ENCODE measurements at places on chromosomes 16 and 17.

GRCh38 chr17:1852327-1852726 is 22.5 kb downstream of the RPA1 start:
- no peak for DNase-seq

DNA sequence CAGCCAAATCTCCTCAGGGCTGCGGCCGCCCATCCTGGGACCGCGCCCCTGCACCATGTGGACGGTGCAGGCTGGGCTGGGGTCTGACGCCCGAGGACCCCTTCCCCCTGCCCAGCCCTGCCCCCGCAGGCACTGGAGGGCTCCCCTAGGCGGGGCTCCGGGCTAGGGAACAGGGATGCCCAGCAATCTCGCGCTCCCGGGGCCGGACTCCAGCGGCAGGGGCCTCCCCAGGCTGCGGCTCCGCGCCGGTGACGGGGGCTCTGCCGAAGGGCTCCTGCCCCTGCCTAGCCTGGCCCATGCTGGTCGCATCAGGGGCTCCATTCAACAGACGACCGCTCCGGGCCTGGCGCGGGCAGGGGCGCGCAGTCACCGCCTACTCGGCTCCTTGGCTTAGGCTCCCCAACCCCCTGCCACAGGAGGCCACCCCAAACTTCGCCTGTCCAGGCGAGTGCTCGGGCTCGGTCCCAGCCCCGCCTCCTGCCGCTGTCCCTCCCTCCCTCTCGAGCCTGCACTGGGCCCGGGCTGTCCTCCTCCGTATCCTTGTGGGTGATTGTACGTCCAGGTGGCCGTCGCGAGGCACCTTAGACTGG is 27.4 kb upstream of the ADORA2B start:
- DNase-seq, result no peak

DNA sequence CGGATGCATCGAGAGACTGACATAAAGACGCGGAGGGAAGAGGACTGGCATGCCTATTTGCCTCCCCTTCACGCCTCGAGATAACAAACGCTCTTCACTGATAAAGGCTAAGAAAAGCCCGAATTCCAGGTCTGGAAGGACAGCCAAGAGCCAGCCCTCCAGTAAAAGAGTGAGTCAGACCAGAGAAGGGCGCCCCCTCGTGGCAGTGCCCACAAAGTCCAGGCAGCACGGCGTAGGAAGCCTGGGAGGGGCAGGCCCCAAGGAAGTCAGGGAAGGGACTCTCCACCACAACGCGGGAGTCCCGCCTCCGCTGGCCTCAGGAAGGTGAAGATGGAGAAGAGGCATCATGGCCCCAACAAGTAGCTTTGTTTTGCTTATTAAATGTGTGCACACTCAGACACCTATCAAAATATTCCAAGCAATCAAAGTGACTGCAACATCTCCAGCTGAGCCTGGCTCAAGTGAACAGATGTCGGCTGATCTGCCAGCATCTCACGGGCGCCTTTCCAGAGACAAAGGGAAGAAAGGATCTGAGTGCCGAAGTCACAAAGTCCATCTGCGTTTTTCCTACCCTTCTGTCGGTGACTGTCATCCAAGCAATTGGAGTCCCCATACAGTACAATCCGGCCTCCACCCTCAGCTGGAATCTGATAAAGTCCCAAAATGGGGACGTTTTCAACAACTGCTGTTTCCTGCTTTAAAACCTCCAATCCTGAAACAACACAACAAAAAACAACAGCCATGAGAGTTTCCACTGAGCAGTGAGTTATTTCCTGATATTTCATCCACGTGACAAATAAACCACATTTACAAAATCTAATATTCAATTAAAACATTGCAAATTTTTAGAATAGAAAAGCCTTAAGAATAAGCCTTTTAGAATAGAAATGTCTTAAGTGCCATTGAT is 20.4 kb upstream of the SLC38A8 start:
- peak; percentile 76 for DNase-seq

DNA sequence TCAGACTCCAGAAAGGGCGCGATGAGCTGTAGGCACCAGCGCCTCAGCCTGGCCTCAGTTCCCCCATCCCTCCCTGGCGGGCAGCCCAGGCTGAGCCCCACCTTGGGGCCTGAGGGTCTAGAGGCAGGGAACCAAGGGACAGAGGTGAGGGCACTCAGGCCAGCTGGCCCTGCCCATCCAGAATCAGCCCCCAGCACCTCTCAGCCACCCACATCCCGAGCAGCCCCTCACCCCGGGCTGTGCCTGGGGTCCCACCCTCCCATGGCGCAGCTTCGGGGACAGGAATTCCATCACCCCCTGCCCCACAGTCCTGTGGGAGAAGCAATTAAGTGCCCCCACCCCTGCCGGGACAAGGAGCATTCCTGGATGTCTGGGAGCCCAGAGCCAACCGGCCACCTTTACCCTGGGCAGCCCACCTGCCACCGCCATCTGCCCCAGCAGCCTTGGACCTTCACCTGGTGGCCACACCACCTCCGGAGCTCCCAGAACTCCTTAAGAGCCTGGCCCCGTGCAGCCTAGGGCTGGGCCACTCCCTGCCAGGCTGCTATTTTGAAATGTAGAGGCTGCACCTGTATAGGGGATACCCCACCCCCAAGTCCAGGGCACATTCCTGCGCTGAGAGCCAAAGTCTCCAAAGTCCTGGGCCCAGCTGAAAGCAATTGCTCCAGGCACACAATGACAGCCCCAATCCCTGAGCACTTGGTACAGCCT is 33.7 kb upstream of the PVALEF start:
- DNase-seq, result no peak

- DNase-seq, result no peak
Measured at GRCh38 chr17:82397449-82398335, 20.5 kb upstream of the HEXD start.

- no peak for DNase-seq
Measured at GRCh38 chr16:74252329-74252728, 44.3 kb upstream of the PSMD7 start.

DNA sequence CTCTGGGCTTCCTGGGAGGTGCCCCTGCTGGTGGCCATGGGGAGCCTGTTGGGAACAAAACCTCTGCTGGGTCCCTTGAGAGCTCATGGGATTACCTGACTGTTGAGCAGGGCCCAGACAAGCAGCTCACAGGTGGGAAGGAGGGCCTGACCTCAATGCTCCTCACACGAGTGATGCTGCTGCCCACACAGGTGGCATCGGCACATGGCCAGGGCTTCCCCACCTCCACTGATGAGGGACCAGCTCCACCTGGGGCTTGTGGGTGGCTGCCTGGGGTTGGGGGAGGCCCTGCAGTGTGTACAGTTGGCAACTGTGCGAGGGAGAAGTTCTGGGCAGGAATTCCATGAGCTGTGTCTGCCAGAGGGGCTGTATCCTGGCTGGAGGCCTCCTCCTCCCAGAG is 87.8 kb upstream of the NLRP1 start:
- DNase-seq, result no peak

DNA sequence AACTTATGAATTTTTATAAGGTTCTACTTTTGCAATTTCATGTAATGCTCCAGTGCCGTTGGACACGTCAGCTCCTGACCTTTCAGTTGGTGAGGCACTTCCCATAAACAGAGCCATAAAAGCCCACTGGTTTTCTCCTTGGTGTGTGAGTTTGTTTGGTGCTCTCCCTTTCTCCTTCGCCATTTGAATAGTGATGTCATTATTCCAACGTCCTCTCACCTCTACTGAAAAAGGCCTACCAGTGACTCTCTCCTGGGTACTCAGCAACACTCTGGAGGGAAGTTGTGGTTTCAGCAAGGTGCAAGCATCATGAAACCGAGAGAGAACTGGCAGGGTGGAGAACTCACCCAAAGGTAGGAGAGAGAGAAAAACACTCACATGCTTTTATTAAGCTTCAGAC is 29.6 kb upstream of the HNF1B start:
- DNase-seq, result peak; percentile 32

DNA sequence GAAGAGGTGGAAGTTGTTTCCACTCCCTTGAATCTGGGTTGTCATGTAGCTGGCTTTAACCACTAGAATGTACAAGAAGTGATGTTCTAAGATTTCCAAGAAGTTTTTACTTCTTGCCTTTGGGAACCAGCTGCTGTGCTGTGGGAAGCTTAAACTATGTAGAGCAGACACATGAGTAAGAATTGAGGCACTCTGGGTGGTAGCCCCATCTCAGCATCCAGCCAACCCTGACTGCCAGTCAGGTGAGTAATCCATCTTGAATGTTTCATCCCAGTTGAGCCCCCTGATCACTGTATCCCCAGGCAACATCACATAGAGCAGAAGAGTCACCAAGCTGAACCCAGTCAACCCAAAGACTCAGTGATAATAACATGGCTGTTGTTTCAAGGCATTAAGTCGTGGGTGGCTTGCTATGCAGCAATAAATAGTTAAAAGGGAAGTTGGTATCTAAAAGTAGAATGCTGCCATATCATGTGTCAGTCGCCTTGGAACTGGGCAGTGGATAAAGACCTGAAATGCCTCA is 62.8 kb upstream of the GPR139 start:
- DNase-seq, result no peak

- no peak for DNase-seq
Measured at GRCh38 chr17:74080656-74081582, 122.6 kb upstream of the RPL38 start.

DNA sequence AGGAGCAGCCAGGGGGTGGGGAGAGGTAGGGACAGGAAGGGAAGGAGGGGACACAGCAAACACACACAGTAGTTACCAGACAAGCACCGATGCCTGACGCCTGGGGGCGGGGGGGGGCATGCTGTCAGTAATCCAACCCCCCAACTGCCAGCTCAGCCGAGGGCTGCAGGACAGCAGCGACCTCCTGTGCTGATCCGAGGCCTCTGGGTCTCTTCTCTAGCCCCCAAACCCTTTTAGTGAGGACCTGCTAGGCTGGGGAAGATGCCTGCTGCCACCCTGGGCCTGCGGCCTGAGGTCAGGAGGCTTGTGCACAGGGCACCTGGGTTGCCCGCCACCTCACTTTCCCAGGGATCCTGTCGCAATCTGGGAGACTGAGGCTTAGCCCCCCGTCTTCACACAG is 11.6 kb downstream of the FLOT2 start:
- no peak for DNase-seq

Data from stimulated activated CD4-positive, alpha-beta T cell treated with anti-CD3 and anti-CD28 coated beads, Interleukin-2, amount 100 ng/mL, for 24 hours (primary cell).